ENCODE measurements at places on chromosomes 5 and 9. TPM values are rescaled to one million over a fixed set of nuclear protein-coding genes. Genes with fewer than 3 reads are reported as not detected.

GAPT gene
- total RNA-seq: 0.45 TPM

ALG2 gene
- total RNA-seq: 45.0 TPM

FBXO38 gene
- total RNA-seq: 49.6 TPM

SPINK13 gene
- total RNA-seq: not detected

DDX4 gene
- not detected for total RNA-seq

LCP2 gene
- total RNA-seq: 6.6 TPM

KCNV2 gene
- total RNA-seq: not detected

IRF1 gene
- total RNA-seq: 27.9 TPM

ADGRD2 gene
- not detected for total RNA-seq

CD14 gene
- total RNA-seq: 33.2 TPM

FGF18 gene
- not detected for total RNA-seq

KCTD16 gene
- 2.3 TPM for total RNA-seq

LHX6 gene
- total RNA-seq: 1.8 TPM

SFXN1 gene
- 38.4 TPM for total RNA-seq

ENTREP1 gene
- 114 TPM for total RNA-seq

RASEF gene
- 43.9 TPM for total RNA-seq

TNFSF15 gene
- total RNA-seq: 2.3 TPM

ENG gene
- total RNA-seq: 45.6 TPM

DTWD2 gene
- total RNA-seq: 37.8 TPM

OXCT1 gene
- total RNA-seq: 335 TPM

SLC25A25 gene
- 32.1 TPM for total RNA-seq

URM1 gene
- total RNA-seq: 31.6 TPM

FOXD4L4 gene
- total RNA-seq: 0.63 TPM

ORM2 gene
- total RNA-seq: not detected

TPM2 gene
- 71.5 TPM for total RNA-seq

ZNF300 gene
- 7.3 TPM for total RNA-seq

PCDHGB7 gene
- 12.4 TPM for total RNA-seq

TMEM174 gene
- not detected for total RNA-seq

NR5A1 gene
- not detected for total RNA-seq

ROPN1L gene
- total RNA-seq: 2.0 TPM

CFAP157 gene
- 3.0 TPM for total RNA-seq

LHX3 gene
- total RNA-seq: not detected

ATP10B gene
- 0.15 TPM for total RNA-seq

GHR gene
- 13.8 TPM for total RNA-seq

RABEPK gene
- 16.5 TPM for total RNA-seq

All from thyroid gland (tissue), 4 donors.